Colonic mucosa (tissue), 4 donors: ENCODE measurements at places on chromosomes 5 and 9. TPM values are rescaled to one million over a fixed set of nuclear protein-coding genes. Genes with fewer than 3 reads are reported as not detected.

DNA sequence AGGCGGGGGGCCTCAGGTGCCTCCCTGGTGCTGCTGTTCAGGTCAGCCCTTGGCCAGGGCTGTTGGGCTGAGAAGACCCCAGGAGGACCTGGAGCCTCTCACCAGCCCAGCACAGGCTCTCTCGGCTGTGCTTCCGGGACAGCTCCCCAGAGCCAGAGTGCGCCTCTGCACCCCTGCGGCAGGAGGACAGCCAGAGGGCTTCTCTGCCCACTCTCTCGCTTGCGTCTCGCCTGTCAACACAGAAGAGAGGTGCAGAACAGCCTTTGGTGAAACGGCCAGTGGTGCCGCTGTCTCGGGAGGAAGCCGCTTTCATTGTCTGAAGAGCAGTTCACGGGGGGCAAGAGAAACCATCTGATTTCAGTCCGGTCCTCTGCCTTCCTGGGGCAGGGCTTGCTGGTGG lies 3.8 kb upstream of the NACC2 start:
- H3K4me3 ChIP-seq: no peak overlapping the region
- no peak for DNase-seq
- H3K36me3 ChIP-seq: no peaks in the 10 kb centered on the region

DNA sequence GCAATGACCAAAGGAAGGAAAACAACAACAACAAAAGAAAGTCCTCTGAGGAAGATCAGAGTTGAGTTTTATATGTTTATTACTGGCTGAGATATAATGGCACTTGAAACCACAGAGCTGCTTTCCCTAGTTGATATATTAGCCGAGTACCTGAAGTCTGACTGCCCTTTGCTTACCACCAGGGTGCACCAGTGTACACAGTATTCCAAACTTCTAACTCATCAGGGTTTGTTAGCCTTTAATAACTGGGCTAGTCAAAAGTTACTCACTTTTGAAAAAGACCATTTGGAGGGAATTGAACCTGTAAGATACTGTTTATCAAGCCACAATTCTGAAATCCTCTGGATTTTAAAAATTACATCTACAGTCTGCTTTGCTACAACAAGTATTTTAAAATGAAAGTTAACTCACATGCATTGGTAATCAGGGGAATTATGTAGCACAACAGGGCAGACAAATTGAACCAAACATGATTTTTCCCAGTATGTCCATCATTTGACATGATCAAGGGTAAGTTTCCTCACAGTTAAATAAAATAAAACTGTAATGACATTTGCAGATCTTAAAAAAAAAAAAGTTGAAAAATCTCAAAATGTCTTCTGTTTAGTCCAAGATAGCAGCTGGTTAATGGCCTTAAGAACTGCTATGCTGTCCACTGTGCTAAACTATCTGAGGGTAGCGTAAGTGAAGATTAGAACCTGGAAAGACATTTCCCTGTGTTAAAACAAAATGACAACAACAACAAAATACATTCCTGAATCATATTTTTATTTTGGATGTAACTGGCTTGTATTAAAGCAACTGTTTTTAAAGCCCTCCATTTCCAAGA lies 57.3 kb upstream of the C6 start:
- H3K36me3 ChIP-seq: no peaks in the 10 kb centered on the region
- no peaks in the 10 kb centered on the region for H3K4me1 ChIP-seq
- DNase-seq: peak; percentile 51
- no peaks in the 10 kb centered on the region for H3K27me3 ChIP-seq
- H3K4me3 ChIP-seq: no peak overlapping the region
- no peak overlapping the region for H3K27ac ChIP-seq

DNA sequence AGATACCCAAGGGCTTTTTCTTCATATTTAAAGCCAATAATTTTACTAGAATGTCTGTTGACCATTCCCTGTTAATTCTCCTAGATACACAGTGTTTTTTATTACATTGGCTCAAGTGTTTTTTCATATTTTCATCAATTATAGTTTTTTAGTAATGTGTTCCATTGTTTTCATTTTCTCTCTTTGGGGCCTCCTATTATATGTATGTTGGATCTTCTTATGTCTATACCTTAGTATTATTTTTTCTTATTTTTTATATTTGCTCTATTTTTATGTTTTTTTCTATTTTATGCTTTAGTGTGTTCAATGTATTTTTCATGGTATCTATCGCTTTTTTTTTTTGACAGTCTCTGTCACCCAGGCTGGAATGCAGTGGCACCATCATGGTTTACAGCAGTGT lies 7.5 kb downstream of the KIAA1958 start:
- no peak overlapping the region for H3K27ac ChIP-seq
- H3K4me3 ChIP-seq: no peak overlapping the region
- no peak for DNase-seq
- H3K27me3 ChIP-seq: no peaks in the 10 kb centered on the region
- H3K4me1 ChIP-seq: no peaks in the 10 kb centered on the region

DNA sequence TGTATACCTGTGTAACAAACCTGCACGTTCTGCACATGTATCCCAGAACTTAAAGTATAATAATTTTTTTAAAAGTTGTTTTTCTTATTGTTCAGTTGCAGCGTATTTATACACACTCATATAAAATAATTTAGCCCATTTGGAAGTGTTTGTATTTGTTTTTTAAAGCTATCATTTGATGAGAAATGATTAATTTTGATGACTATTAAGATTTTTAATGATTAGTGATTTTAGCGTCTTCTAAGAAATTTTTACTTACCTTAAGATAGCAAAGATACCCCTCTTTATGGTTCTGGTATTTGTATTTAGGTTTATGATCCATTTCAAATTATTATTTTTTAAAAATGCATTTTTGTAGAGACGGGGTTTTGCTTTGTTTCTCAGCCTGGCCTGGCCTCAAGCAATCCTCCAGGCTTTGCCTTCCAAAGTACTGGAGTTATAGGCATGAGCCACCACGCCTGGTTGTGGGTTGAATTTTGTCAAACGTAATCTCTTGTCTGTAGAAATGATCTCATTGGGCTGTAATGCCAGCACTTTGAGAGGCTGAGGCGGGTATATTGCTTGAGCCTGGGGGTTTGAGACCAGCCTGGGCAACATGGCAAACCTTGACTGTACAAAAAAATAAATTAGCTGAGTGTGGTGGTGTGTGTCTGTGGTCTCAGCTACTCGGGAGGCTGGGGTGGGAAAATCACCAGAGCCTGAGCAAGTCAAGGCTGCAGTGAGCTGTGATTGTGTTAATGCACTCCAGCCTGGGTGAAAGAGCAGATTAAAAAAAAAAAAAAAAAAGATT lies 26.9 kb downstream of the CSNK1G3 start:
- no peak overlapping the region for H3K27ac ChIP-seq
- DNase-seq: no peak
- no peaks in the 10 kb centered on the region for H3K4me1 ChIP-seq
- H3K4me3 ChIP-seq: no peak overlapping the region
- H3K27me3 ChIP-seq: no peaks in the 10 kb centered on the region

DNA sequence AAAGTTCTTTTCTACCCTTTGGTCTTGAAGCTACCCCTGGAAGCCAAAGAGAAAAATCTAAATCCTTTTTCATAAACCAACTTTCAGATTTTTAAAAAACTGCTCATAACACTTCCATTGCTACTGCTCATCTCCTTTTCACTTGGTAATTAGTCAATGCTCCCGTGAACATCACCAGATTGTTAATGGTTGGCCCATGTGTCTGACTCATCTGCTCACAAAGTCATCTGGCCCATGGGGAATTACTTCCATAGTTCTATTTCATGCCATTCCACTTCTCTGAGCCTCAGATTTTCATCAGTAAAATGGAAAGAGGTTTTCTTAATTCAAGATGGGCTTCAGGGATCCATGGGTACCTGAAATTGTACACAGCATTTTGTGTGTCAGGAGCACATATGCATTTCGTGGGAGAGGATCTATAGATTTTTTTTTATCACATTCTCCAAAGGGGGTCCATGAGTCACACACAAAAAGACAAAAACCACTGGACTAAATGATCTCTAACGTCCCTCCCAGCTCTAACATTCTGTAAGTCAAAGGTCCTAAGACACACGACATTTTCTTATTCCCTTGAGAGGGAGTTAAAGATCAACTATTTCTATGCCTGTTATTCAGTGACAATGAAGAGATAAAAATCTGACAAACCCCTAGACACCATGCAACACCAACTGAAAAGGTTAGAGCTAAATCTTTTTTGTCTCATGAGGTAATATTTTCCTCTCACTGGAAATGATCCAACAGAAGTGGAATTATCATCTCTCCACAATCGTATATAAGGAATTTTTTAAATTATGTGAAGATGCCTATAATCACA lies 75.4 kb downstream of the TEX10 start:
- H3K36me3 ChIP-seq: no peaks in the 10 kb centered on the region
- no peaks in the 10 kb centered on the region for H3K4me1 ChIP-seq

GRCh38 chr9:126474786-126475485 lies 138.8 kb upstream of the LMX1B start:
- H3K27ac ChIP-seq: no peak overlapping the region
- H3K36me3 ChIP-seq: no peaks in the 10 kb centered on the region
- H3K27me3 ChIP-seq: no peaks in the 10 kb centered on the region
- H3K4me1 ChIP-seq: no peaks in the 10 kb centered on the region
- no peak for DNase-seq

DNA sequence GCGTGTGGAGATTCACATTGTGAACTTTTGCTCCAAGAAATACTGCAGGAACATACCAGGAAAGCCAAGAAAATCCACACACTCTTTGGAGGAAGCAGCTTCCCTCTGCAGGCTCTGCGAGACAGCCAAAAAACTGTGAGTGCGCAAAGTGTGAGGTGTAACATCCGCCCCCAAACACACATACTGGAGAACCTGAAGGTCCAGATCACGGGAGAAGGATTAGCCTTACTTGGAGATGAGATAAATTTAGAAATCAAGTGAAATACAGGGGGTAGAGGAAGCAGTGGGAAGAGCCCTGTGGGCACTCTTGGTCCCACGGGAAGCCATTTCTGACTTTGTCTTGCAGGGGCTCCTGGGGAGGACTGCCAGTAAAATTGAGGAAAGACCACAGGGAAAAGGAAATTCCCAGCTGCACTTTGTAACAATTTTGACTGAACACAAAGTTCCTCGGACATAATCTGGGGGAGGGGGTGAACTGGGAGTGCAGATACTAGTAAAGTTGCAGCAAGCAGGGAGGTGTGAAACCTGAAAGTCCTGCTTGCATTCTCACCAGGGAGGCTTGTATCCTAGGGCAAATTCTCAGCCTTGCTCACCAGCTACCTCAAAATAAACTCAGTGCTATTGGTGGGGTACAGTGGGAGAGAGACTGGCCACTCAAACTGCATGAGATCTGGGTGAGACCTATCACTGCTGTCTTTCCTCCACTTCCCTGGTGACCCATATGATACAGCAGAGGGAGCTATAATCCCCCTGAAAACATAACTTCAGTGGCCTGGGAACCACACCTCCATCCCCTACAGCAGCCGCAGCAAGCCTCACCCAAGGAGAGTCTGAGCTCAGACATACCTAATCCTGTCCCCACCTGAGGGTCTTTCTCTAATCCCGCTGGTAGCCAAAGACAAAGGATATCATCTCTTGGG lies 109.1 kb downstream of the ALDH1A1 start:
- no peak overlapping the region for H3K27ac ChIP-seq
- DNase-seq: no peak
- H3K4me3 ChIP-seq: no peak overlapping the region
- no peaks in the 10 kb centered on the region for H3K4me1 ChIP-seq

- H3K4me1 ChIP-seq: no peaks in the 10 kb centered on the region
- H3K36me3 ChIP-seq: no peaks in the 10 kb centered on the region
- H3K27ac ChIP-seq: no peak overlapping the region
- DNase-seq: no peak
- H3K4me3 ChIP-seq: no peak overlapping the region
Measured at GRCh38 chr5:69152731-69153130, 14.2 kb upstream of the CCNB1 start.

DNA sequence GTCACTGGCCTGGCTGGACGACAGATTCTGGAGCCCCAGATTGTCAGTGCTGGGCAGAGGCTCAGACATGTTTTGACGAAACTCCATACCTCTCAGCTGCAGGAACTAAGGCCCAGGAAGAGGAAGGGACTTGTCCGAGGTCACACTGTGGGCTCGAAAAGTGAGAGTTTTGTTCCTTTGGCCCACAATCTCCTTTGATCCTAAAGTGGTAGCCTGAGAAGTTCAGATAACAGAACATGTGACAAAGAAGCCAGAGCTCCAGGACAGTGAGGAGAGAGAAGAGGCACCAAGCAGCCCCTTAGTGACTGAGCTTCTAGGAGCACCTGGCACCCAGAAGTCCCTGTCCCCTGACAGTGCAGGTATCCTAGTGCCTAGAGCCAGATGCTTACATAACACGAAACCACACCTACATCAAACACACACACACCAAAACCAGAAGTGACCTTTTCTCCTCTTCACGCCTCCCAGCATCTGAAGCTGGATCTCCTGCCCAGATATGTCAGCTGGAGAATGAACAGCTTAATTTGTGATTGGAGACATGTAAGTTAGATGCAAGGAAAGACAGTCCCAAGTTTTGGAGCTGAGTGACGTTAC lies 88.9 kb downstream of the ADRB2 start:
- H3K27me3 ChIP-seq: no peaks in the 10 kb centered on the region
- no peaks in the 10 kb centered on the region for H3K36me3 ChIP-seq
- no peak overlapping the region for H3K4me3 ChIP-seq
- no peaks in the 10 kb centered on the region for H3K4me1 ChIP-seq
- no peak for DNase-seq
- no peak overlapping the region for H3K27ac ChIP-seq

- DNase-seq: no peak
- H3K27me3 ChIP-seq: no peaks in the 10 kb centered on the region
- peak overlapping the region; percentile 81 for H3K4me3 ChIP-seq
- H3K4me1 ChIP-seq: peaks cover 8% of the 10 kb centered on the region
Measured at GRCh38 chr5:132776938-132777208, 166 bp downstream of the SEPTIN8 start.

GRCh38 chr5:133980652-133981051 lies 12.2 kb upstream of the C5orf15 start:
- H3K36me3 ChIP-seq: no peaks in the 10 kb centered on the region
- no peak for DNase-seq
- no peak overlapping the region for H3K27ac ChIP-seq
- no peak overlapping the region for H3K4me3 ChIP-seq

Gene TTC16
- 0.05 TPM for total RNA-seq

Gene HTR1A
- not detected for total RNA-seq

Gene PPP1R26
- 19.7 TPM for total RNA-seq
